ENCODE measurements at places on chromosomes 13 and 19.
A peak's percentile ranks its signal among the peaks of the same experiment; 100 is the strongest.

DNA sequence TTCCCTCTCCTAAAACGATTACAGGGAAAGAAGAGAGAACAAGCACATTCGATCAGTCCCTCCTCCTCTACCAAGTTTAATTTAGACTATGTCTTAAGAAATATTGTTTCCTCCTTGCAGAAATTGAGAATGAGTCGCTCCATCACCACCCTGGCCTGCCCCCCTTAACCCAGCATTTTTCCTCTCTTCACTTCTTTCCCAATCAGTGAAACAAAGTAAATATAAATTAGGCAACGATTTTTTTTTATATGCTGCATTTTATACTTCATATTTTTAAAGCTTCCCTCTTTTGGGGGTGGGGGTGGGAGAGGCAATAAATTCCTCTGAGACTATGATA is 300.0 kb downstream of the SPRY2 start:
- no peak for DNase-seq

- DNase-seq, result no peak
These were observed 62.5 kb downstream of the RFX2 start for GRCh38 chr19:6047741-6048251.

DNA sequence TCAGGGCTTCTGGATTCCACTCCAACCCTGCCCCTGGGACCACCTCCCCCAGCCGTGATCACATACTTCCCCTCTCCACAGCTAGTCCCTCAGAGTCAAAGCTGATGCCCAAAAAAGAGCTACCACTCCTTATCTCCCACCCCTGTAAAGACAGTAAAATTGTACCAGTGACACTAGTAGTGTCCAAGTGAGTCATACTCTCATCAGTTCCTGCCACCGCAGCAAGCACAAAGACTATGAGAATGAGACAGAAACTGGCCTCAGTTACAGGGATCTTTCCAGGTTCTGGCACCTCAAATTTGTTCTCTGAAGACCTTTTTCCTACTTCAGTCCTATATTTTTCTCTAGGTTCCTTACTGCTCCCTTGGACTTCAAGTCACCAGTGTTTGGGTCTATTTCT is 144.2 kb downstream of the SPRY2 start:
- DNase-seq, result no peak

DNA sequence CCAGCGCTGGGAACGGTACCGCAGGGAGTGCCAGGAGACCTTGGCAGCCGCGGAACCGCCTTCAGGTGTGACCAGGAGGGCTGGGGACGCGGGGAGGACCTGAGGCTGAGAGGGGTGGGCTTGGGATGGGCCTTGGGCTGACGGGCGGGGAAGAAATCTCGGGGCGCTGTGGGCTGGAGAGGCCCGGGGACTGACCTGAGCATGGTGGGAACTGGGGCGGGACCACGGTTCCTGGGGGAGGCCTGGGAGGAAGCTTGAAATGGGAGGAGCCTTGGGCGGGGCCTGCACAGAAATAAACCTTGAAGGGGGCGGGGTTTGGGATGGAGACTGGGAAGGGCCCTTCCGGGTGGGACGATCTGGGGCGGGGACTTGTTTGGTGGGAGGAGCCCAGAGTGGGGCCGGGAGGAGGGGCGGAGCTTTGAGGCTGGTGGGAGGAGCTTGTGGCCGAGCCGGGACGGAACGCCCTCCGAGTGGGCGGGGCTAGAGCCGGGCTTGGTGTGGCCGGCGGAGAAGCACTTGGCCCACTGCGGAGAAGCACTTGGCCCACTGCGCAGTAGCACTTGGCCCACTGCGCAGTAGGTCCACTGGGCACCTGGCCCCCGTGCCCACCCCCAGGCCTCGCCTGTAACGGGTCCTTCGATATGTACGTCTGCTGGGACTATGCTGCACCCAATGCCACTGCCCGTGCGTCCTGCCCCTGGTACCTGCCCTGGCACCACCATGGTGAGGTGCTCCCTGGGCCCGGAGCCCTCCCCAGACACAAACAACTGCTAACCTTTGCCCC is 2.8 kb downstream of the GIPR start:
- peak; percentile 78 for DNase-seq

- no peak for DNase-seq
These were observed 3.9 kb upstream of the ATP11A start for GRCh38 chr13:112685896-112686295.

GRCh38 chr13:81283062-81283461 is 942.1 kb upstream of the SPRY2 start:
- no peak for DNase-seq

DNA sequence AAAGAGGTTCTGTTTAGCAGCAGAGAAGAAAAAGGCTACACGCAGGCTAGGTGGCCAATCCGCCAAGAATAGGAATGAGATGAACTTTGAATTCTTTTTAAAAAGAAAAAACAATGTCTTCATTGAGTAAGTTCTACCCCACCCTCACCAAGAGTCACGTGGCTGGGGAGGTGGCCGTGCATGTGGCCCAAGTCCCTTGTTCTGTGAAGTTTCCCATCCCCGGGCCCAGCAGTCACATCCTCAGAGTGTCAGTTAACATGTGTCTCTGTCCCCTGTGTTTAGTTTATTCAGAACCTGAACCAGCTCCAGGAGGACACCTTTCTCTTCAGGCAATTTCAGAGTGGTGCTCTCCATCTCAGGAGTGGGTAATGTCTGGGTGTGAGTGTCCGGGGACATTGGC is 57.1 kb upstream of the MCF2L start:
- DNase-seq, result no peak

- no peak for DNase-seq
These were observed 30.6 kb upstream of the DPP9 start for GRCh38 chr19:4754248-4754647.

DNA sequence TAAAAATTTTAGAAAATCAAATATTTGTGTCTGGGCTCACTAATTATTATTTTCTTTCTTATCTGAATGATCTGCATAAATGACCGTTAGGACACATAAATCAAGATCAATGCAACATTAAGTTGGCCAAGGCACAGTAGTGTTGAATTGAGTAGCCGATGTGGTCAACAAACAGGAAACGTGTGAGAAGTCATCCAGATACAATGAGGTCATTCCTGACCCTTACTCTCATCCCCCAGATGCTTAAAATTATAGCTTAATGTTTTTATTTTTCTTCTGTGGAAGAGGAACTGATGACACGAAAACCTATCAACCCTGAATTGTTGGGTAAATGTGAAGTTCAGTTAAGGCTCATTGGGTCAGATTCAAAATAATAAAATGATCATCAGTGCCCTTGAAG is 222.9 kb downstream of the RFC3 start:
- DNase-seq, result no peak

DNA sequence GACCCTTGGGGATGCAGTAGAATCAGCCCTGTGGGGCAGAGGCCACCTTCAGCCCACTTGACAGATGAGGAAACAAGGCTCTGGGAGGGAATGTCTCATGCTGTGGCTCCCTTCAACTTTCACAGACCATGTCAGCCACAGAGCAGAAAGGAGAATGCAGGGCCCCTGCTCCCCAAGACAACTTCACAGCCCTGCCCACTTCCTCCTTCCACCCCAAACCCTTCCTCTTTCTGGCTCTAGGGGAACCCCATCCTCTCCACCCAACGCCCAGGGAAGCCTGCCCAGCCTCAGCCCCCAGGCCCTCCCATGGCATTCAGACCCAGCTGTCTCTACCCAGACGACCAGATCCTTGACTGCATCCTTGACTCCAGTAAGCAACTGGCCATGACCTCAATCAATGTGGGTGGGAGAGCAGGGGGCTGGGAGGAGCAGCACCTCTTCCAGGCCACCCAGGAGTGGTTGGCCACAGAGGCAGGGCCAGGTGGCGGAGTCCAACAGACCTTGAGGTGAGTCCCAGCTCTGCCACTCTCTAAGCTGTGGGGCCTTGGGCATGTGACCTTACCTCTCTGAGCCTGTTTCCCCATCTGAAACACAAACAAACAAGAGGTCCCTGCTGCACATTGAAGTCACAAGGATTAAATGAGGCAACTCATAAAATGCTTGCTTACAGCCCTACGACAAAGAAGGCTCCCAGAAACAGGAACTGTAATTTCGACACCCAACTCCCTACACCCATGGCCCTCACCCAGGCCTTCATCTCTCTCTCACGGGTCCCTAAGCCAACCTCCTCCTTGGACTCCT is 15.8 kb downstream of the DEDD2 start:
- DNase-seq, result peak; percentile 51

GRCh38 chr19:4794971-4795370 is 3.4 kb downstream of the FEM1A start:
- no peak for DNase-seq

DNA sequence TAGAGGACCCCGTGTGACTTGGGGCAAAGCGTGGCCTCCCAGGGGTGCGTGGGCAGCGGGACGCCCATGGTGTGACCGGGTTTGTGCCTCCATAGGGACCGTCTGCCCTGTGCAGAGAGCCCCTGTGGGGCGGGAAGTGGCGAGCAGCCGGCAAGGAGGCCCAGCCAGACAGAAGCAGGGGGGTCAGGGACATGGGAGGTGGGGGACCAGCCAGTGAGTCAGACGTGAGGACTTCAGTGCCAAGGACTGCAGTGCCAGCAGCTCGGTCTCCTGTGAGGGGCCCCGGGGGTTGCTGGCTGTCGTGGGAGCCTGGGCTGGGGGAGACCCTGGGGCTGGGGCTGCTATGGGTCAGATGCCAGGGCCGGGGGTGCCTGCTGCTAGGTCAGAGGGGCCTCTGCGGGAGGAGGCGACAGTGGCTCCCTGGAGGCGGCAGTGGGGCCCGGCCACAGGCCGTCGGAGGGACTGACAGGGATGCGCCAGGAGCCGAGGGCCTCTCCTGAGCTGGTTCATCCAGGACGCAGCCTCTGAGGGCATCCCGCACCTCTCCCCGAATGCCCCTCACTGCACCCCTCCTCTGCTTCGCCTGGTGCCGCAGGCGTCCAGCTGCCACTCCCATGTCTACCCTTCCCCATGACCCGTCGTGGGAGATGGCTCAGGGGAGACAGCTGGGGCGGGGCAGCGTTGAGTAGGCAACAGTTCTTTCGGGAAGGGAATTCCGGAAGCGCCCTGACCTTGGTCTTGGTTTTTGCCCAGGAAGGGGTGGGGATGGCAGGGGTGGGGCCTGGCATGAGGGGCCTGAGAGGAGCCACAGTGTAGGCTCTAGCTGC is 80.0 kb downstream of the KDM4B start:
- no peak for DNase-seq

DNA sequence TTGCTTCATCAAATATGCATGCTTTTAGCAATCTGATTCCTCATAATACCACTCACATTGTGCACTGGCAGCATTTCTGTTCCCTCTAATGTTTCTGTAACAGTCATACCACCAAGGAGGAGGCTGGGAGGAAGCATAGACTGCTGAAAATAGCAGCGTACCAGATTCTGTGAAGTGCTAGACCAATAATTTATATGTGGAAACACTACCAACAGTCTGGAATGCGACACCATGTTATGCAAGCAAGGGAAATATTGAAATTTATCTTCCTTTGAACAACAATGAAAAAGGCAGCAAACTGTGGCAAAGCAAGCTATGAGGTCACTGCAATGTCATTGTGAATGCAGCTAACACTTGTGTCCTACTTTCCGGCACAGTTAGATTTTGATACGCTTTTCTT is 1388.0 kb downstream of the EFNB2 start:
- DNase-seq, result no peak

Measured in activated T-cell treated with anti-CD3 and anti-CD28 coated beads, Interleukin-2, amount 50 U/mL, for 24 hours (primary cell).